ENCODE measurements at places on chromosomes 6 and 20. TPM values are rescaled to one million over a fixed set of nuclear protein-coding genes. Genes with fewer than 3 reads are reported as not detected.

Gene HMGA1
- 183 TPM for total RNA-seq

Gene OOEP
- 1.0 TPM for total RNA-seq

Gene ULBP2
- total RNA-seq, result 2.9 TPM

Gene CRISP2
- not detected for total RNA-seq

Gene SDC4
- total RNA-seq, result 89.7 TPM

Gene SOX4
- 1.2 TPM for total RNA-seq

Gene ID1
- total RNA-seq, result 0.80 TPM

Gene CNPY3
- total RNA-seq, result 44.9 TPM

Gene AHI1
- total RNA-seq, result 19.5 TPM

Gene SULF2
- 0.71 TPM for total RNA-seq

Gene XKR7
- total RNA-seq, result not detected

Gene FNDC11
- total RNA-seq, result 0.49 TPM

Gene ACTL10
- total RNA-seq, result 3.1 TPM

Gene FOXQ1
- total RNA-seq, result not detected

Gene RBM24
- not detected for total RNA-seq

Gene PRRC2A
- total RNA-seq, result 230 TPM

Gene SGK2
- total RNA-seq, result not detected

Gene GJA10
- 0.15 TPM for total RNA-seq

Gene OR12D2
- not detected for total RNA-seq

Gene SYTL3
- 61.0 TPM for total RNA-seq

Gene SYNJ2
- 42.3 TPM for total RNA-seq

Measured in T-helper 1 cell treated with Interleukin-12 subunit alpha and Interleukin-12 subunit beta and Interleukin-4 antibody, amounts not matched to agents 30 ng/mL and 1 ng/mL, for 36 hours (primary cell).